ENCODE measurements at places on chromosomes 13 and 19.

DNA sequence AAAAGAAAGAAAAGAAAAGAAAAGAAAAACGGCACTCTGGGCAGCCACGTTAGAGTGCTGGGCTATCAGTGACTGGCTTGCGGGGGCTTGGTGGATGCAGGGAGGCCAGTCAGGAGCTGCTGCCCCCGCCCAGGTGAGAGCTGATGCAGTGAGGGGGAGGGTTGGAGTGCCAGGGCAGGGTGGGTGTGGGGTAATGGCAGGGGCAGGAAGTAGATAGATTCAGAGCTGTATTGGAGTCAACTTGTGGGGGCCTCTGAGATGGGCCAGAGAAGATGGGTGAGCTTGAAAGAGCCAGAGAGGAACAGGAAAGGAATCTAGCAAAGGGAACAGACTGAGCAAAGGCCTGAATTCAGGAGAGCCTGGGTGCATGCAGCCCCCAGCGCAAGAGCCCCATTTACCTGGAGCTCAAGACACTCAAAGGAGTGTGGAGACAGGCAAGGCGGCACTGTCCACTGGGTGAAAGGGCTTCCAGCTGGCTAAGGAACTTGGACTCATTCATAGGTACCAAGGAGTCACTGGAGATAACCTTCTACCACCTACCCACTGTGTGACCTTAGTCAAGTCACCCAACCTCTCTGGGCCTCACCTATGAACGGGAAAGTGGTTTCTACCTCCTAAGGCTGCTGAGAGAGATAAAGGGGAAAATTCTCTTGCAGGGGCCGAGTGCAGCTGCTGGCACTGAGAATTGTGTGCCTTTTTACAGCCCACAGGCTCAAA lies 20.2 kb downstream of the VSTM2B start:
- DNase-seq: no peak

DNA sequence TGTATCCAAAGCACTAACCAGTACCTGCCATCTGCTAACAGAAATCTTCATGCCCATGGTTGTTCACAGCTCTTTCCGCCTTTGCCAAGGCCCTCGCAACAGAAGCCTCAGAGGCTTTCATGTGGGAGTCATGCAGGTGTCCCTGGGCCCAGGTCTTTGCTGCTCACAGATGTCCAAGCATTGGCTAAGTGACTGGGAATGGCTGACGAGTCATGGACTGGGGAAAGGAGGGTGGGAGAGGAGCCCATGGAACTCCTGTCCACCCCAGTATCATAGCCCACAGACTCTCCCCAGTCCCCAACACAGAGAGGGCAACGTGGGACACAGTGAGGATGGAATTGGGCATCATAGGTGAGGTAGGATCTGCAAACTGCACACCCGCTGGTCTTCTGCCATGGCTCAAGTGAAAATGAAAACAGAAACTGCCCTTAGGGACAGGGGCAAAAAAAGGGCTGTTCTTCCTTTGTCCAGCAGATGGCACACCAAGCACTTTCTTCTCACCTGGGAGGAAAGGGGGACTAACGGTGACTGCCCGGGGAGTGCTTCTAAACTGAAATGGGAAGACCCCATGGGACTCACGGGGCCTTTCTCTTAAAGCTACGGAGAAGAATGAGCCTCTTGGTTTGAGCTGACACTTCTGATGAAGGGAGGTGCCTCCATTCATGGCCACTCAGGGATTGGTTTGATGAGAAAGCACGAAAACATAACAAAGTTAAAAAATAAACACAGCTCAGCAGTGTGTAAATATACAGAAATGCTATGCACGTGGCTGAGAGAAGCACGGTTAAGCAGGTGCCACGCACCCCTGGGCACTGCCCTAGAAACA lies 11.1 kb upstream of the DHRS12 start:
- DNase-seq: peak; percentile 28

GRCh38 chr13:44299152-44299943 lies 74.3 kb upstream of the SERP2 start:
- DNase-seq: no peak

GRCh38 chr13:29648760-29649159 lies 53.3 kb upstream of the SLC7A1 start:
- DNase-seq: no peak

- DNase-seq: no peak
Measured at GRCh38 chr13:28558567-28558966, 63.6 kb upstream of the FLT1 start.

DNA sequence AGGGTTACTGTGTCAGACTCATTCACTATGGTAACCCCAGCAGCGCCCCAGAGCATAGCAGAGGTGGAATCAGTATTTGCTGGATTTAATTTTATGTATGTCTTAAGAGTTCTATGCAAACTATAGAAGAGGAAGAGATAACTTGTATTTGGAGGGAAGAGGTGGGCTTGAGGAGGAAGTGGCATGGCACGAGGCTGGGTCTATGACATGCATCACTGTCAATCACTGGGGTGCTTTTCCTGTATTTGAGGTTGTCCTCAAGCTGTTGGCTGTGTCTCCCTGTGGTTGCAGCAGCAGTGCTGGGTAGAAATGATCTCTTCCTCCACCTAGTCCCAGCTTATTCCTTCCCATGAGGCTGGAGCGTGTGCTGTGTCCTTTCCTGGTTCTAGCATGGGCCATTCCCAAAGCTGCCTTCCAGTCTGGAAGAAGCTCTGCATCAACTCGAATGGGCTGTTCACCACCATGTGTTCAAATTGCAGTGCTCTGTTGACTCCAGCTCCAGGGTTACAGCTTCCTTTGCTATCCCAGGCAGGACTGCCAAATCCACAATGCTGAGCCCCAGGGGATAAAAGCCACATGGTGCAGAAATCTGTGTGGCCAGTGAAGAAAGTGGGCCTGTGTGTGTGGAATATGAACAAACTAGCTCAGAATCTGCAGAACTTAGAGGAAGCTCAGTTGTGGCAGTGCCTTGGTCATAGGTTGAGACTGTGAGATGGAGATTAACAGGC lies 73.1 kb upstream of the MTIF3 start:
- no peak for DNase-seq

DNA sequence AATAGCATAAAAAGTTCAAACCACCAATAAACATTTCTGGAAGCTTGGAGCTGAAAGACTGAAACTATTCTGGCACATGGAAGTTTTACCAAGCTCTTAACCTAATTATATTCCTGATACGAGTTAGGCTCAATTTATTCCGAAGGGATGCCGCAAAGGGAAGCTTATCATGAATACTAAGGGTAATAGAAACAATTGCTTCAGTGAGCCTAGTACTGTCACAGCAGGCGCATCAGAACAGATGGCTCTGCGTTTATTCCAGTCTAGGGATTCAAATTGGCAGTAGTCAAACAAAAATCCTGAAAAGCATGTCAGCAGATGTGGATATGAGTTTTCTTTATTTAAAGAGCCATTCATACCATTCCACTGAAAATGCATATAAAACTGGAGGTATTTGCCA lies 779.5 kb downstream of the GPC5 start:
- no peak for DNase-seq

DNA sequence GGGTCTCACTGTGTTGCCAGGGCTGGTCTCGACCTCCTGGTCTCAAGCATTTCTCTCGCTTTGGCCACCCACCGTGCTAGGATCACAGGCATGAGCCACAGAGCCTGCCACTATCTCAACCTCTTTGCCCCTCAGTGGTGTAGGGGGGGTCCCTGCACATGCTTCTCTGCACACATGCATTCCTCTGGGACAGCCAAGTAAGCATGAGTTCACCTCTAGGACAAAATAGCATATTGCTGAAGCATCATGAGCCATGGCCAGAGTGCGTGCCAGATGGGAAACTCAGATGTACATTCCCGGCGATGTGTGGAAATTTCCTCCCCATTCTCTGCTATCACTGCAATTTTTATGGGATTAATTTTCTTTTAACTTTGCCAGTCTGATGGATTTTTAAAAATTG lies 23.1 kb downstream of the CHAF1A start:
- no peak for DNase-seq

DNA sequence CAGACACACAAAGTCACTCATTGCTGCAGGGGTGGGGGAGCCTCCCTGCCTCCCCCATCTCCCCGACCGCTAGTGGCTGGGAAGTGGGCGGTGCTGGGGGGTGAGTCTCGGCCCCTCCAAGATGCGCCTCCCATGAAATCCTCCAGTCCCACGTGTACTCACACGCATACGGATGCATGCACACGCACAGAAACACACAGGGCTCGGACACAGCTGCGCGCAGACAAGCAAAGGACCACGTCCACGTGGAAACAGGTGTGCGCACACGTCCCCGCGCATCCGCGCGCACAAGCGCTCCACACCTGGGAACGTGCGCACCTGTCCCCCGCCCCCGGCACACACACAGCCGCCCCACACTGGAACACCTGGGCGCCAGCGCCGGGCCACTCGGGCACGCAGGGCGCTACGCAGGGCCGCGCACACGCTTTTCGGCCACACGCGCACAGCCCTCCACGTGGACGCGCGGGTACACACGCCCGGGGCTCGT lies 687 bp downstream of the MATK start:
- peak; percentile 71 for DNase-seq

- DNase-seq: no peak
Measured at GRCh38 chr19:29583196-29583999, 22.7 kb upstream of the POP4 start.

- DNase-seq: no peak
Measured at GRCh38 chr13:100604918-100605710, 16.5 kb upstream of the GGACT start.

GRCh38 chr13:41621716-41622431 lies 164.5 kb downstream of the RGCC start:
- no peak for DNase-seq

- no peak for DNase-seq
Measured at GRCh38 chr13:109868578-109869311, 82.4 kb upstream of the IRS2 start.

DNA sequence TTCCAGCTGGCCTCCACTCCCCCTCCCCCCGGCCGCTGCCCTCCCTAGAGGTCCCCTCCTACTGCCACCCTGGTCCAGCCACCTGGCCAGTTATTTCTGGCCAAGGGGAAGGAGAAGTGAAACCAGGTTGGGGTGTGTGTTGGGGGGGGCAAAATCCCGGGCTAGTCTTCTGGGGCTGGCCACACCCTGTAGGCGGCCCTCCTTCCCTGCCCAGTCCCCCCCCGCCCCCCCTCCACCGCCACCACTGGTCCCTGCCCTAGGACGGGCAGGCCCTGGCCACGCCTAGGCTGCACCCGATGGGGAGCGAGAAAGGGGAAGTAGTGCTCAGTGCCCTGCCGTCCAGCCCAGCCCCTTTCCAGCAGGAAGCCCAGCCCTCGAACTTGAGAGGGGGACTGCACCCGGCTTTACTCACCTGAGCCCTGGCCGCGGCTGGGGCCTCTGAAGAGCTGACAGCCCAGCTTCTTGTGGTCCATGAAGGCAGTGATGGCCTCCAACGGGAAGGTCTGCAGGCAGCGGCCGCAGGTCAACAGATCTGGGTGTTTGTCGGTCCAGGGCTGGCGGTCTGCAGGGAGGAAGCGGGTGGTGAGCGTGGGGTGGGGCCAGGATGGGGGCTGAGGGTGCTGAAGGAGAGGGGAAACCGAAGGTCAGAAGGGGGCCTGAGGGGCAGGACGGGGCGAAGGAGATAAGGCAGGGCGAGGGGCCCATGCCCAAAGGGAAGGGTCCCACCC lies 813 bp downstream of the ZNF296 start:
- DNase-seq: peak; percentile 55

- DNase-seq: no peak
Measured at GRCh38 chr19:19527674-19528625, 761 bp upstream of the YJEFN3 start.

GRCh38 chr19:38433268-38433733 lies at the start of gene RYR1:
Gene RYR1 (plus strand): TSS chr19:38433691. CDS start chr19:38433830, 139 bp downstream.
- peak; percentile 74 for DNase-seq

- no peak for DNase-seq
Measured at GRCh38 chr19:5358173-5358800, 17.7 kb upstream of the PTPRS start.

DNA sequence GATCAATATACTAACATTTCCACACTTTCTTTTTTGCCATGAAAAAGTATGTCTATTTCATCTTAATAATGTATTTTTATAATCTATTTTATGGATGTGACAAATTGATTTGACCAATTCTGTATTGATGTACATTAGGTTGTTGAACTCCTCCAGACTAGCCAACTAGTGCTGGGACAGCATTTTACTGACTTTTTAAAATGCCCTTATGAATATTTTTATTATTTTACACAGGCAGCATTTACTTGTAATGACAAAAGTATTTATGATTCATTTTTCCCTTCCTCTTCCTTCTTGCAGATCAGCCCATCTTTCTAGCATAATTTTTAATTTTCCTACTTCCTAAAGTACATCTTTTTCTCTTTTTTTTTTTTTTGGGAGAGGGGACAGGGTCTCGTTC lies 918 bp upstream of the FUZ start:
- no peak for DNase-seq

DNA sequence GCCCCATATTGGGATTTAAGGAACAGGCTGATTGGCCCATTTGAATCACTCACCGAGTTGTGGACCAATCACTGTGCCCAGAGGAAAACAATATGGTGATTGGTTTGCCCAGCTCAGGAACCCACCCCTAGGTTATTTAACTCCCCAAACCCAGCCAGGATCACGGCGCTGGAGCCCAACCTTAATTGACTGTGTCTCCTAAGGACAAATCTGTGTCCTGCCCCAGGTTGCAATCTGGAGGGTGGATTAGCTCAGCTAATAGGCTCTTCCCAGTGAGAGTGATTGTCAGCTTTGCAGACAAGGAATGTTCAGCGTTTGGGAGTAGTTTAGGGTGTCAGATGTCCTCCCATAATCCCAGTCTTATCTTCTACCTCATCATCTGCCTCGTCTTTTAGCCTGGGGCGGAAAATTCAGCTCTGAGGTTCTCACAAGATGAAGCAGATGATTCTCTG lies 3.5 kb upstream of the ZNF358 start:
- no peak for DNase-seq

DNA sequence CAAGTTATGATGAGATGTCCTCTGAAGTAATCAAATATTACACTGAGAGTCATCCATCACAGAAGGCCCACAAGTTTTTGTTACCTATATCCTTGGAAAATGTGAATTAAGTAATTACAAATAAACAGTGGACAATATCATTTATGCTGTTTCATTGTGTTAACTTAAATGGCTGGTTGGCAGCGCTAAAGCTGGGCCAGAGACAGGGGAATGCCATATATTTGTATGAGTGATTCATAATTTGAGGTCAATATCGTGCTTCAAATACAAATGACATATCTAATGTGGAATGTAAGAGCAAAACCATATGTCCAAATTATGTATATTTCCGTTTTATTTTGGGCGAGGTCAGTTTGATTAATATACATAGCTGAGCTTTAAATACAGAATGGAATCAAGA lies 1556.2 kb downstream of the SLITRK5 start:
- DNase-seq: no peak

- no peak for DNase-seq
Measured at GRCh38 chr19:45834970-45835369, 19.9 kb upstream of the RSPH6A start.

- peak; percentile 26 for DNase-seq
Measured at GRCh38 chr19:30076751-30077670, 135.0 kb downstream of the URI1 start.

GRCh38 chr13:91101381-91101780 lies 246.1 kb upstream of the MIR17HG start:
- DNase-seq: no peak

GRCh38 chr19:12956446-12957388 lies at the start of gene GADD45GIP1:
Gene GADD45GIP1 (minus strand): TSS chr19:12957223. CDS start chr19:12957212, 11 bp downstream.
- peak; percentile 44 for DNase-seq
